Activated CD8-positive, alpha-beta memory T cell treated with anti-CD3 and anti-CD28 coated beads for 1 hour (primary cell): ENCODE measurements at places on chromosomes 13 and 19.

GRCh38 chr13:39363382-39363772 lies 239.6 kb downstream of the LHFPL6 start:
- DNase-seq: no peak

GRCh38 chr13:44271031-44271455 lies 102.6 kb upstream of the SERP2 start:
- DNase-seq: no peak

GRCh38 chr13:34414616-34415015 lies 527.5 kb upstream of the NBEA start:
- no peak for DNase-seq

- DNase-seq: no peak
Observed at GRCh38 chr19:51150627-51151026, 8.5 kb downstream of the SIGLEC7 start.

DNA sequence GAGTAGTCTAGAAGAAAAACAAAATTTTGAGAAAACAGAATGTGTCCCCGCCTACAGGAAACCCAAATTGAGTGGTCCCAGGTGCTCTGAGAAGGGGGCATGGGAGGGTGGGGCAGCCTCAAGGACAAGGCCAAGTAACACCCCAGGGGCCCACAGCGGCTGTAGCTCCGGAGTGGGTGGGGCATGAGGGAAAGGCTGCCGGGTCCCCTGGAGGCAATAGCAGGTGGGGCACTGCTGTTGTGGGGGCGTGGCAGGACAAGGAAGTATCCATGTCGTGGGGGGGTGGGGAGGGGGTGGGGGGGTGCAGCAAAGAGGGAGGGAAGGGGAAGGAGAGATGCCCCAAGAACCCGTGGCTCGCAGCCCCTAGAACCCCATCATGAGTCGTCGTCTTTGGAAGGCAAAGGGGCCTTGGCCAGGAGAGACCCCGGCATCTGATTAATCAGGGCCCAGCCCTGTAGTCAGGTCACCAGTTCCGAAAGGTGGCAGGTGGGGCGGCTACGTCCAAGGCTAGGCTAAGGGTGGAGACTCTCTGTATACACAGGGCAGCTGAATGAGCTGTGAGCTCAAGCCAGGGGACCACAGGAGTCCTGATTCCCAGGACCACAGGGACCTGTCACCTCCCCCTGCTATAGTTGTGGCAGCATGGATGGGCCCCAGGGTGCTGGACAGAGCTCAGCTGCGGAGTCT lies 7.5 kb upstream of the ISYNA1 start:
- DNase-seq: no peak

DNA sequence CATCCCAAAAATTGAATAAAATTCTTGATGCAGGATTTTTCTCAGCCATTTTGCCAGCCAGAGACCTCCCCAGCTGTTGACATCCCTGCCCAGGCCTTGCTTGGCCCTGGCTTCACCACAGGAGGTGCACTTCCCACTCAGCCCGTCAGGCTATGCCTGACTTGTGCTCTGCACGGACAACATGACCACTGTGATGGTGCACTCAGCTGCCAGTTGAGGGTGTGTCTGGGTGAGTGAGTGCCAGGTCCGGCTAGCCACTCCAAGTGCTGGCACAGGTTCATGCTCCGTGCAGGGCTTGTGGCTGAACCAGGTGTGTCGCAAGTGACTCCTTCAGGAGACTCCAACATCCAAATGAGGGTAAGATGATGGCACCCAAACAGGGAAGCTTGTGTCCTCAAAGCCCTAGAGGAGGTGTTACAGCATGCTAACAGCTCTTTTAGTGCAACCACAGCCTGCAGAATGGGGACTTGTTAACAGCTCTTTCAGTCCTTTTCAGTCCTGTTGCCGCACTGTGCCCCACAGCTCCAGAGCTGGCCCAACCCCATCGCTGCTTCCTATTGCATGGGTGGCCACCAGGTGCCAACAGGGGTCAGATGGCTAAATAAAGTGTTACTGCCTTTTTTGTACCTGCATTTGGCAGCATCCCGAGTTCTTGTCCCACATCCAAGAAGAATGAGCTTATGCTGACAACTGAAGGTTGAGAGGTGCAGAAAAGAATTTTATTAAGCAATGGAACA lies 380.7 kb downstream of the SLITRK5 start:
- DNase-seq: no peak

DNA sequence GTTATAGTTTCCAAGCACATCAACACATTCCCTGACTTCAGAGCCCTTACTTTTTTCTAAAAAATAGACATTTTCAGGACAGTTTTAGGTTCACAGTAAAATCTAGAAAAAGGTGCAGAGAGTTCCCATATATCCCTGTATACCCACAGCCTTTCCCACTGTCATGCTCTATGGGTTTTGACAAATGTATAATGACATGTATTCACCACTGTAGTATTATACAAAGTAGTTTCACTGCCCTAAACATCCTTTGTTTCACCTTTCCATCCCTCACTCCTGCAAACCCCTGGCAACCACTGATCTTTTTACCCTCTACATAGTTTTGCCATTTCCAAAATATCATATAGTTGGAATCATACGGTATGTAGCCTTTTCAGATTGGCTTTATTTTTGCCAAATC lies 15.6 kb downstream of the NAA16 start:
- DNase-seq: no peak

GRCh38 chr19:10612499-10613119 lies 12.7 kb upstream of the SLC44A2 start:
- no peak for DNase-seq

DNA sequence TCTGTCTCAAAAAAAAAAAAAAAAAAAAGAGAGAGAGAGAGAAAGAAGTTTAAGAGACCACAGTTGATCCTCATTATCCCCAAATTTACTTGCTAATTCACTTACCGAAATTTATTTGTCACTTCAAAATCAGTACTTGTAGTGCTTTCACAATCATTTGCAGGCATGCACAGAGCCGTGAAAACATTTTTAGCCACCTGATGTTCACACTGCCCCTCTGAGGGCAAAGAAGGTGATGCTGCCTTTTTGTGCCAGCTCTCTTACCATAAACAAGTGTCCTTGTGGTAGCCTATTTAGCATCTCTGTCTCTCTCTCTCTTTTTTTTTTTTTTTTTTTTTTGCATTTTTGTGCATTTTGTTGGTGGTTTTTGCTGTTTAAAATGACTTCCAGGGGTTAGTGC lies 24.1 kb upstream of the CASP14 start:
- DNase-seq: no peak
